ENCODE measurements at places on chromosomes 6 and 20. TPM values are rescaled to one million over a fixed set of nuclear protein-coding genes. Genes with fewer than 3 reads are reported as not detected.

RSPH9 gene
- total RNA-seq: 0.40 TPM

MLIP gene
- total RNA-seq: 10.8 TPM

- no peak for DNase-seq
These were observed 327.5 kb downstream of the NRN1 start for GRCh38 chr6:5679270-5679669.

- no peak for DNase-seq
These were observed 265.2 kb upstream of the QKI start for GRCh38 chr6:163149279-163149848.

GRCh38 chr20:19095762-19096161, 116.7 kb upstream of the SLC24A3 start:
- DNase-seq: no peak

- no peak for DNase-seq
These were observed 612.9 kb upstream of the BTBD3 start for GRCh38 chr20:11304795-11305194.

Data from pulmonary artery endothelial cell (primary cell).